Kidney (tissue), 22 donors: ENCODE measurements at places on chromosomes 1 and 21. TPM values are rescaled to one million over a fixed set of nuclear protein-coding genes. Genes with fewer than 3 reads are reported as not detected.

ESPN gene
- total RNA-seq = 14.2 TPM

CCNL2 gene
- total RNA-seq = 199 TPM

DNA sequence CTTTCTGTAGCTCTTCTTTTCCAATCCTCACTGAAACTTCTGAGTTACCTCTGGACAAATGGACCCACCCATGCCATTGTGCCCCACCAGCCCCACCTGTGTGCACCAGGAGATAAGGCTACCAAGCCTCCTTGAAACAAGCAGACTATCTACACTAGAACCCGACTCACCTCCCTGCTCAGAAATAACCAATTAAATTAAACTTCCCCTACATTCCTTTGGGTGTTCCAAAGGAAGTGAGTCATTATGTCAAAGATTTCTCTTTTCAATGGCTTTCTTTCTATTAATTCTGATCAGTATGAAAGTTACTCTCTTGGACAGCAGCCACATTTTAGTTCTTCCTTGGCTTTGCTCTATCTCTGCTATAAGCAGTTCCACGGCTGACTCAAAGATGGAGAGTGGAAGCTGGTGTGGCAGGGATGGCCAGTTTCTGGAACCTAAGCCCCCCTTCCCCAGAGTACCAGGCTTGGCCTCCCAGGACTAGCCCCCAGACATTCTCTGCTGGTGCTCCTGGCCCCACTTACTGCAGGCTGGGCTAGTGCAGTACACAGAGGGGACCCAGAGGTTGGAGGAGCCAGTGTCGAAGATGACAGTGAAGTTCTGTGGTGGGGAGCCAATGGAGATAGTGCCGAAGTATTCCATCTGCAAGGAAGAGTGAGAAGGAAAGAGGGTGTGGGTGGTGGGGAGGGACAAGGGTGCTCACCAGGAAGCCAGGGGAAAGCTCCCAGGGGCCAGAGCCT is 1.9 kb downstream of the CTSE start:
- no peaks in the 10 kb centered on the region for H3K27me3 ChIP-seq
- no peak overlapping the region for H3K4me3 ChIP-seq
- H3K27ac ChIP-seq = no peak overlapping the region
- H3K36me3 ChIP-seq = no peaks in the 10 kb centered on the region

- no peak for DNase-seq
- H3K36me3 ChIP-seq = no peaks in the 10 kb centered on the region
- no peaks in the 10 kb centered on the region for H3K4me1 ChIP-seq
- no peak overlapping the region for H3K27ac ChIP-seq
These were observed 68.2 kb upstream of the TMPRSS2 start for GRCh38 chr21:41576013-41576615.

DNA sequence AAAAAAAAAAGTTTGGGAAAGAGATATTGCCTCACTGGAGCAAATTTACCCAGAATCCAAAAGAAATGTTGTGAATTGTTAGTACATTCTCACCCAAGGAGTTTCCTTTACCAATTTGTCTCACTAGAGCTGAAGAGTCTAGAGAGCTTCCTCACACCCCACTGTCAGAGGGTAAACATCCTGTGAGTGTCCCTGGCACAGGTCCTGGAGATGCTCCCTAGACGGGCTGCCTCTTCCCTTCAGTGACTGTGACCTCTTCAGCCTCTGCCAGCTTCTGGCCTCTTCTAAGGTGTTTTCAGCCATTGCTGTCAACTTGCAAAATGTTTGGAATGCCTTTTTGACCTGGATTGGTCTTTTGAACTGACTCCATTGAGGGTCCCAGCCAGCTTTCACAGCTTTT is 159.4 kb downstream of the DHRS3 start:
- H3K27me3 ChIP-seq = no peaks in the 10 kb centered on the region
- H3K27ac ChIP-seq = peak overlapping the region; percentile 10
- no peak for DNase-seq
- H3K4me3 ChIP-seq = no peak overlapping the region
- peaks cover 39% of the 10 kb centered on the region for H3K4me1 ChIP-seq
- H3K36me3 ChIP-seq = peaks cover 5% of the 10 kb centered on the region

- peak overlapping the region; percentile 83 for H3K27ac ChIP-seq
- H3K36me3 ChIP-seq = peaks cover 26% of the 10 kb centered on the region
- H3K4me3 ChIP-seq = no peak overlapping the region
- DNase-seq = no peak
- peaks cover 28% of the 10 kb centered on the region for H3K4me1 ChIP-seq
These were observed 8.1 kb downstream of the MTHFR start for GRCh38 chr1:11797525-11798216.

DNA sequence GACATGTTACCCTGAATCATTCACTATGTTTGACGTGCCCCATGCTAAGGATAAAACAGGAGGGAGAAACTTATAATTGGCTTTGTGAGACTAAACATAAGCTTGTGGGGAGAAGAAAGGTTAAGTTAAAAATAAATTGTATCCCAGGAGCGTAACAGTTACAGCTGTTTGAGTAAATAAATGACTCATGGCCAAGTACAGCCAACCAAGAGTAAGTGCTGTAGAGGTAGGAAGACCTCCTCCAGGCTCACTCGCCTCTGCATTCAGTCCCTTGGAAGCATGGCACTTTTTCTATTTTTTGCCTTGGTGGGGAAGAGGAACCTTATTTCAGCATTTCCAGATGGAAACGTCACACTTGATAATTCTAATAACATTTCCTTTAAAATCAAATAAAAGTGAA is 116.5 kb downstream of the ZP4 start:
- no peak for DNase-seq
- H3K27me3 ChIP-seq = no peaks in the 10 kb centered on the region
- H3K4me1 ChIP-seq = no peaks in the 10 kb centered on the region
- no peaks in the 10 kb centered on the region for H3K36me3 ChIP-seq
